Activated CD8-positive, alpha-beta memory T cell treated with anti-CD3 and anti-CD28 coated beads for 1 hour (primary cell): ENCODE measurements at places on chromosomes 16 and 17.

DNA sequence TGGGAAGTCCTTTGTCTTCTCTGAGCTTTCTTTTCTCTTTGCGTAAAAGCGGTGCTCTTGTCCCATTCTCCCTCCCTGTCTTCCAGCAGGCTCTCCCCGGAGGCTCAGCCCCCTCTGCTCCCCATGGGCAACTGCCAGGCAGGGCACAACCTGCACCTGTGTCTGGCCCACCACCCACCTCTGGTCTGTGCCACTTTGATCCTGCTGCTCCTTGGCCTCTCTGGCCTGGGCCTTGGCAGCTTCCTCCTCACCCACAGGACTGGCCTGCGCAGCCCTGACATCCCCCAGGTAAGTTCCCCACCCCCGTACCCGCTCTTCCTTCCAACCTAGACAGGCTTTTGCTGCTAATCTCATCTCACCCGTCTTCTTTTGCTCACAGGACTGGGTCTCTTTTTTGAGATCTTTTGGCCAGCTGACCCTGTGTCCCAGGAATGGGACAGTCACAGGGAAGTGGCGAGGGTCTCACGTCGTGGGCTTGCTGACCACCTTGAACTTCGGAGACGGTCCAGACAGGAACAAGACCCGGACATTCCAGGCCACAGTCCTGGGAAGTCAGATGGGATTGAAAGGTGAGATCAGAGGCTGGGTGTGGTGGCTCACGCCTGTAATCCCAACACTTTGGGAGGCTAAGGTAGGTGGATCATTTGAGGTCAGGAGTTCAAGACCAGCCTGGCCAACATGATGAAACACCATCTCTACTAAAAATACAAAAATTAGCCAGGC is 1.3 kb downstream of the TMEM219 start:
- DNase-seq = no peak

DNA sequence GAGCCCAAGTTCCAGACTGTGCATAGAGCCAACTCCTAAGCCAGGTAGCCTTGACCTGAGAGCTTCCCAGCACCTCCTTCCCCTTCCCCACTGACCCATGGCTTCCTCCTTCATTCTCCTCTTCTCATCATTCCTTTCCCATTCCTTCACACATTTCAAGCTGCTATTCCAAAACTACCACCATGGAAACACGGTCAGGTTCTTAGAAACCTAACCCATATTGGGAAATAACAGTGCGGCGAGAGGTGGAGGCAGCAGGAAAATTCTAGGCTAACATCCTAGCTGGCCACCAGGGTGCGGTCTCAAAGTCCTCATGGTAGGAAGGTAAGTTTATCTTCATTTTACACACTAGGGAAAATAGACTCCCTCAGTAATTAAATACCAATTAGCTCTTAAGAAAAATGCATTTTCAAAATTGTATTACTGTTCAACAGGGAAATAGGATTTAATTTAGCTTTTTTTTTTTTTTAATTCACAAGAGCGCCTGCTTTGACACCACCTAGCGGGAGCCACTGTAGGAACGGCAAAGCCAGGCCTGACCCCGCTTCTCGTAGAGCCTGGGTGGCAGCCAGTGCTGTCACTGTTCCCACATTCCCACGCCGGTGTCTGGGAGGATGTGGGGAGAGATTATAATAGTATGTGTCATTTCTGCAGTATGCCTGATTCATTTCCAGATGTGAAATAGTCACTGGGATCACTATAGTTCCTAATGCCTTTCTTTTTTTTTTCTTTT is 14.0 kb upstream of the SPHK1 start:
- DNase-seq = no peak

- DNase-seq = no peak
These were observed 18.1 kb upstream of the NPTX1 start for GRCh38 chr17:80494547-80494946.

GRCh38 chr16:27951489-27952120 is 111.9 kb downstream of the GSG1L start:
- no peak for DNase-seq

DNA sequence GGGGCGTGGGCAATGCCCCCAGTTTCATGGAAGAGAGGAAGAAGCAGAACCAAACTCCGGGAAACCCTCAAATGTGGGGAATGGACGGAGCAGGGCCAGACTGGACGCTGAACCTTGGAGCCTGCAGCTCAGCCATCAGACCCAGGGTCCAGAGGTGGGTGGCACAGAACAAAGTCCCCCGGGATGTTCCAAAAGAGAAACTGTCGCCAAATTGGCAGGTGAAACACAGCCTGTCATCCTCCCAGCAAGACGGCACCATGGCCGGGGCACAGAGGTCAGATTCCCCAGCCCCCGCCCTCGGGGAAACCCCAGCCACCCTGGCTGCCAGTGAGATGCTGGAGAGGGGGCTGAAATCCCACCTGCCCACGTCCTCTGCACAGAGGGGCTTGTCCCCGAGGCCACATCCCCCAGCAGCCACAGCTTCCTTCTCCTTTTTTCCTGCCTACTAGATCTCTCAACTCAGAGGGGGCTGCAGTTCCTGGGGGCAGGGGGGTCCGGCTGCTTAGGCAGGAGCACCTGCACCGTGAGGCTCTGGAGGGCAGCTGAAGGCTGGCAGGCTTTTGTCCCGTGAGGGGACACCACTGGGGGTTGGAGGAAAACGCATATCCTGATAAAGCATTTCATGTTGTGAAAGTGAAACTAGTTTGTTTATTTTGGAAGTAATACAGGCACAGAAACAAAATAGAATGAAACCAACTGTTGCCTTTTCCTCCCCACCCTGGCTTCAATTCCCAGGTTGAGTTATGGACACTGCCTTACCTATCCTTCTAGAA is 1.2 kb upstream of the SECTM1 start:
- no peak for DNase-seq
